Thymus (tissue), 14 donors: ENCODE measurements at places on chromosomes 7 and 10.

- no peaks in the 10 kb centered on the region for H3K36me3 ChIP-seq
- H3K27ac ChIP-seq, result no peak overlapping the region
- DNase-seq, result no peak
- no peak overlapping the region for H3K4me3 ChIP-seq
These were observed 92.0 kb upstream of the BMPER start for GRCh38 chr7:33813331-33813730.

DNA sequence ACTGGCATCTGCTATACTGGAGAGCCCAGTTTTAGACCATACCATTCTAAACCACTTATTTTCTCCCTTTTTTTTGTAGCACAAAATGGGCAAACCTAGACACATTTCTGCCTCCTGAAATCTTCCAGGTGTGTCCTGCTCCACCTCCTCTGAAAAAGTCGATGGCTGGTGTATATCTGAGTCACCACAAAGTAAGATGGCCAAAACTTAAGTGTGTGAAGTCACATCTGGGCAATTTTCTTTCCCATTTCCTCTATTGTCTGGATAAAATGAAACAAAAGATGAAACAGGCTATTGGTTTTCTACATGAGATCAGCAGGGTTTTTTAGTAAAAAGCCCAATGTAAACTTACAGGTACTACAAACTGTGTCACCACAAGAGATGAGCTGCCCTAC, 65.5 kb downstream of the OSBPL3 start:
- H3K27me3 ChIP-seq, result no peaks in the 10 kb centered on the region
- no peak overlapping the region for H3K27ac ChIP-seq
- no peaks in the 10 kb centered on the region for H3K36me3 ChIP-seq
- peaks cover 38% of the 10 kb centered on the region for H3K4me1 ChIP-seq
- DNase-seq, result no peak
- H3K4me3 ChIP-seq, result no peak overlapping the region

- H3K4me3 ChIP-seq, result no peak overlapping the region
- H3K27ac ChIP-seq, result no peak overlapping the region
- no peaks in the 10 kb centered on the region for H3K27me3 ChIP-seq
- no peak for DNase-seq
These were observed 347.8 kb downstream of the ETV1 start for GRCh38 chr7:13641714-13642113.

GRCh38 chr7:154427533-154427932, 375.3 kb downstream of the DPP6 start:
- no peak overlapping the region for H3K4me3 ChIP-seq
- H3K27ac ChIP-seq, result no peak overlapping the region
- DNase-seq, result no peak
- H3K27me3 ChIP-seq, result no peaks in the 10 kb centered on the region
- H3K4me1 ChIP-seq, result no peaks in the 10 kb centered on the region
